ENCODE measurements at places on chromosomes 1 and 21. TPM values are rescaled to one million over a fixed set of nuclear protein-coding genes. Genes with fewer than 3 reads are reported as not detected.

DNA sequence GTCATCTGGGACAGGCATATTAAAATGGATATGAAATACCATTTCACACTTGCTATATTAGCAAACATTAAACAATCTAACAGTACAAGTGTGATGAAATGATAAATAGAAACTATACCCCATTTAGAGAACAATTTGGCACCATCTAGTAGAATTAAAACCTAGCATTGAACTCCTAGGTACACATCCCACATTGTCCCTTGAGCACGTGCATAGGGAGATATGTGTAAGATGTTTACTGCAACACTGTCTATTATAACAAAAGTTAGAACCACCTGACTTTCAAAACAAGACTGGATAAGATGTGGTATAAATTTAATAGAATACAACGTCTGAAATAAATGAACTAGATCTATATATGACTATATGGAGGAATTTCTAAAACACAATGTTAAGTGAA, 3.8 kb downstream of the SLC22A15 start:
- no peaks in the 10 kb centered on the region for H3K27me3 ChIP-seq
- DNase-seq = no peak
- H3K27ac ChIP-seq = no peak overlapping the region
- no peak overlapping the region for H3K4me3 ChIP-seq
- H3K4me1 ChIP-seq = peaks cover 17% of the 10 kb centered on the region

DNA sequence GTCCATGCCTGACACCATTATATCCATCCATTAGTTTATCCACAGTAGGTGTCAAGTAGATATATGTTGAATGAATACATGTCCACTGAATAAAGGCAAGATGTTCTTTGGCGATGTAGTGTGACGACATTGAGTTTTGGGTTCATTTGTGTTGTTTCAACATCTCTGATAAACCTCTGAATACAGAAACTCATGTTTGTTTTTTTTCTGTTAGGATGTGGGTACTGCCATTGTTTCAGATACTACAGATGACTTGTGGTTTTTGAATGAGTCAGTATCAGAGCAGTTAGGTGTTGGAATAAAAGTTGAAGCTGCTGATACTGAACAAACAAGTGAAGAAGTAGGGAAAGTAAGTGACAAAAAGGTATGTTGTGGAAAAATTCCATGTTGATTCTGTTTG, 28.1 kb downstream of the MDM4 start:
- no peaks in the 10 kb centered on the region for H3K27me3 ChIP-seq
- no peak for DNase-seq
- peaks cover 61% of the 10 kb centered on the region for H3K36me3 ChIP-seq

- peaks cover 8% of the 10 kb centered on the region for H3K27me3 ChIP-seq
- no peak within 1 kb of the TSS for H3K27ac ChIP-seq
- peaks cover 15% of the 10 kb centered on the region for H3K4me1 ChIP-seq
- H3K36me3 ChIP-seq = peaks cover 30% of the 10 kb centered on the region
- peak; percentile 81 for DNase-seq
Observed at GRCh38 chr1:46197964-46198811, at the start of gene POMGNT1. Gene POMGNT1, minus strand, starts transcription at chr1:46198434. Its CDS starts 613 bp downstream, at chr1:46197821.

DNA sequence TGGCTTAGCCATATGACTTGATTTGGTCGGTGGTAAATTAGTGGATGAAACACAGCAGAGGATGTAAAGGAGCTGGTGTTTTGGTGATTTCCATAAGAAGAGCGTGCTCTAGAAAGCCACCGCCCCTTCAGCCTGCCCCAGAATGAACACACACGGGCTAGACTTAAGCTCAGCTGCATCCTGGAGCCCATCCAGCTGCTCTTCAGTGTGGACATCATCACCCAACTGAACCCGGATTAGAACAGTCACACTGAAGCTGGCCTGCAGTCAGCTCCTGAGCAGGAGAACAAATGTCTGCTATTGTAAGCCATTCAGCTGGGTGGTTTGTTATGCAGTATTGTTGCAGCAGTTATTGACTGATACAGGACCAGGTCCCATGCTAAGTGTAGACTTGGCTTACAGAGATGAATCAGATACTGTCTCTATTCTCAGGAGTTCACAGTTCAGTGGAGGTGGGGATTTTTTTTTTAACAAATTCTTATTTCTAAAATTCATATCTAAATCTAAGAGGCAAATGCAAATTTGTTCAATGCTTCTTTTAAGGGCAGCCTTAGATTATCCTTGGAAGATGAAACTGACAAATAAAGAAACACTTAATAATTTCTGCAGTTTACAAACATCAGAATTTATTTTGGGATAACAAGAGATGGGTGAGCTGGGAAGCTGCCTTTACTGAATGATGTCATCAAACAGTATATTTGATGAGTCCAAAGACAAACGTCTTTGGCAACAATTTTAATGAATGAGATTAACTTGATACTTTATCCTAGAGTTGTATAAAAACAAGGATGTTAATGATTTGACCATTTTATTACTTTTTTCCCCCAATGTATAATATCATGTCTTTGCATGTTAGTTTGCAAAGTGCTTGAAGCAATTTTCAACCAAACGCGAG, 251.2 kb downstream of the TRABD2B start:
- no peaks in the 10 kb centered on the region for H3K36me3 ChIP-seq
- no peaks in the 10 kb centered on the region for H3K4me1 ChIP-seq
- H3K27ac ChIP-seq = no peak overlapping the region
- H3K27me3 ChIP-seq = no peaks in the 10 kb centered on the region

- H3K4me1 ChIP-seq = no peaks in the 10 kb centered on the region
- H3K27me3 ChIP-seq = no peaks in the 10 kb centered on the region
- H3K27ac ChIP-seq = no peak overlapping the region
- H3K4me3 ChIP-seq = no peak overlapping the region
Observed at GRCh38 chr1:6370006-6370405, 23.6 kb downstream of the ACOT7 start.

GRCh38 chr1:84289169-84289785, 12.2 kb upstream of the SAMD13 start:
- no peak for DNase-seq
- no peak overlapping the region for H3K4me3 ChIP-seq
- H3K27me3 ChIP-seq = no peaks in the 10 kb centered on the region
- peaks cover 19% of the 10 kb centered on the region for H3K4me1 ChIP-seq
- no peak overlapping the region for H3K27ac ChIP-seq

DNA sequence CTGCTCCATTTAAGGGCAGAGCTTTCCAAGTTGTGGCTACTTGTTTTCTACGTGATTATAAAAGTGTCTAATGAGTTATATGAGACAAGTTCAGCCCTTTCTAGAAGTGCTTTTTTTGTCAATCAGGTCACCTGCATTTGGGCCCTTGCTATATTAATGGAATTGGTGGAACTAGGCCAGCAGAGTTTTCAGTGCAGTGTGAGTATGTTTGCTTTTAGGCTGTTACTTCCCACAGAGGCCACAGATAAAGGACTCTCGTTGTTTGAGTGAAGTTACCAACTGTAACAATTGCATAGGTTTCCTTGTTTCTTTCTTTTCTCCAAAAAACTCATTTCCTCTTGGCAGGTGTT, 10.9 kb downstream of the SMAP2 start:
- peak overlapping the region; percentile 19 for H3K4me3 ChIP-seq
- no peaks in the 10 kb centered on the region for H3K27me3 ChIP-seq
- H3K36me3 ChIP-seq = no peaks in the 10 kb centered on the region
- peaks cover 55% of the 10 kb centered on the region for H3K4me1 ChIP-seq
- H3K27ac ChIP-seq = peak overlapping the region; percentile 42

GRCh38 chr1:223733898-223734852, 21.8 kb downstream of the CAPN2 start:
- no peak for DNase-seq
- no peaks in the 10 kb centered on the region for H3K27me3 ChIP-seq
- peaks cover 73% of the 10 kb centered on the region for H3K36me3 ChIP-seq
- no peak overlapping the region for H3K4me3 ChIP-seq

GRCh38 chr1:216641669-216642460, 81.4 kb downstream of the ESRRG start:
- H3K36me3 ChIP-seq = no peaks in the 10 kb centered on the region
- H3K27me3 ChIP-seq = no peaks in the 10 kb centered on the region
- no peaks in the 10 kb centered on the region for H3K4me1 ChIP-seq
- no peak overlapping the region for H3K4me3 ChIP-seq
- H3K27ac ChIP-seq = no peak overlapping the region

DNA sequence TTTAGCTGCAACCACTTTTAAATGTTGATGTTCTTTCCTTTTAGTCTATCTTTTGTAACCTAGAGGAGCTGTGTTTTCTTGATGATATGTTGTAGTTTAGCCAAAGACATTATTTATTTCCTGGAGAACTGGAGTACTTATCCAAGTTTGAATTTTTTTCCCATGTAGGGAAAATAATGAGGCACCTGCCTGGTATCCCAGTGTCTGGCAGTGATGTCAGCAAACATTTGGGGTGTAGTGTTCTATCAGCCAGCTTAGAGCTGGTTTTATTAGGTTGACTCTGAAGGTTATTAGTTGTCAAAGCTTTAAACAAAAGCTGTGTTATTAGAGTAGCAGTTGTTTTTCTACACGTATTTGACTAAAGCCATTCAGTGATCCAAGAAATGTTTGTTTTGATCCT, 3.2 kb downstream of the CTPS1 start:
- H3K36me3 ChIP-seq = peaks cover 62% of the 10 kb centered on the region
- no peaks in the 10 kb centered on the region for H3K27me3 ChIP-seq
- H3K27ac ChIP-seq = no peak overlapping the region
- no peak overlapping the region for H3K4me3 ChIP-seq
- peaks cover 40% of the 10 kb centered on the region for H3K4me1 ChIP-seq

- no peak overlapping the region for H3K27ac ChIP-seq
- no peaks in the 10 kb centered on the region for H3K27me3 ChIP-seq
- peaks cover 9% of the 10 kb centered on the region for H3K36me3 ChIP-seq
- peaks cover 8% of the 10 kb centered on the region for H3K4me1 ChIP-seq
Observed at GRCh38 chr1:180954005-180954800, 41.5 kb downstream of the KIAA1614 start.

The ERG gene
- total RNA-seq = not detected

The ANKRD45 gene
- not detected for total RNA-seq

The HORMAD1 gene
- not detected for total RNA-seq
